ENCODE measurements at places on chromosomes 7 and 10.

GRCh38 chr10:52758406-52758805, 14.2 kb downstream of the MBL2 start:
- DNase-seq, result peak; percentile 38

DNA sequence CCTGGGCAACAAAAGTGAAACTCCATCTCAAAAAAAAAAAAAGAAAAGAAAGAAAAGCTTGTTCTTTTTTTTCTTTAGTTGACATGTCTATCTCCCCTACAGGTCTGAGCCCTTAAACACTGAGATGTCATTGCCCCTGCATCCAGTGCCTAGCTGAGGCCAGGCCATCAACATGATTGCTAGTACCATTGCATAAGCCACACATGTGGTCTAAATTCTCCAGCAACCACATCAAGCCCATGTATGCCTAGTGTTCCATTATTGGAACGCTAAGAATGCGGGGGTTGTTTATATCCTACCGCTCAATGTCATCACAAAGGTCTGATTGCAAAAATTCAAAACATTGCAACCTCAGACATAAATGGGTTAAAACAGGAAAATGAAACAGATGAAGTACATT, 62.7 kb downstream of the NPTX2 start:
- DNase-seq, result no peak

GRCh38 chr7:93592588-93593266, 18.2 kb upstream of the CALCR start:
- DNase-seq, result no peak

DNA sequence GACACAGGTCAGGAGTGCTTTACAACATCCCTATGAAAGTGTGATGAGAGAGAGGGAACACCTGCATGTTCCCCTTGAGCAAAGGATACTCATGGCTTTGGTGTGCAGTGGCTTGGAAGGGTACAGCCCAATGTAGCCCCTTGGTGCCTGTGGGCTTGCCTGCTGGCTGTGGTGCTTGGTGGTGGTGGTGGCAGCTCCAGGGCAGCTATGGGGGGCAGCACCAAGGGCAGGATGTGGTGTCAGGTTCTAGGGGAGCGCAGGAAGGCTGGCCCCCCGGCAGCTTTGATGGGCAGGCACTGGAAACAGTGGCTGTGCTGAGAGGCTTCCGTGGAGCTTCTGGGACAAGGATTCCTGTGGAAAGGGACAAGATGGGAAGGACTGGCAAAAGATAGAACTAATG, 464.0 kb upstream of the ZMIZ1 start:
- DNase-seq, result peak; percentile 48

DNA sequence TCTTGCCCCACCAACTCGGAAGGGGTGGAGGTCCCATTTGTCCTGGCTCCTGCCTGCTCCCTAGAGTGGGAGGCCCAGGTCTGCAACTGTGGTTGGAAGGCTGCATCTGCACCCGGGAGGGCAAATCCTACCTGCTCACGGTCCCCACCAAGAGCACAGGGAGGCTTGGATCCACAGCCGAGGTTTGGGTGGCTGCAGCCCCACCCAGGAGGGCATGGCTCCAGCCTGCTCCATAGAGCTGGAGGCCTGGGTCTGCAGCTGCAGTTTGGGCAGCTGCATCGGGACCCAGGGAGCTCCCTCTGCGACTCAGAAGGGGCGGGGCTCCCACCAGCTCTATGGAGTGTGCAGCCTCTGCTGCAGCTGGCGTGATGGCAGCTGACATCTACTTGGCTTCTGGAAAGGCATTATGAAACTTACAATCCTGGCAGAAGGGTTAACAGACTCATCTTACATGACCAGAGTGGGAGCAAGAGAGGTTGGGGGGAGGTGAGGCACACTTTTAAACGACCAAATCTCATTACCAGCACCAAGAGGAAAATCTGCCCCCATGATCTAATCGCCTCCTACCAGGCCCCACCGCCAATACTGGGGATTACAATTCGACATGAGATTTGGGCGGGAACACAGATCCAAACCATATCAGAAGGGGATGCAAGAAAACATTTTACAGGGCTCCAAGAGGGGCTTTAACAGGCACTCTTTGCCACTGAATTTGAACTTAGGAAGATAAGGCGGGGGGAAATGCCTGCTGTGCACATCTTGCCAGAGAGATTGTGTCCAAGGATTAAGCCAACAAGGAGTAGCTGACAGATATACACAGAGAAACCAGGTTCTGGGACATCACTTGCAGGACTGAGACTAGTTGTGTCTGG, 8.2 kb upstream of the BLVRA start:
- peak; percentile 46 for DNase-seq

DNA sequence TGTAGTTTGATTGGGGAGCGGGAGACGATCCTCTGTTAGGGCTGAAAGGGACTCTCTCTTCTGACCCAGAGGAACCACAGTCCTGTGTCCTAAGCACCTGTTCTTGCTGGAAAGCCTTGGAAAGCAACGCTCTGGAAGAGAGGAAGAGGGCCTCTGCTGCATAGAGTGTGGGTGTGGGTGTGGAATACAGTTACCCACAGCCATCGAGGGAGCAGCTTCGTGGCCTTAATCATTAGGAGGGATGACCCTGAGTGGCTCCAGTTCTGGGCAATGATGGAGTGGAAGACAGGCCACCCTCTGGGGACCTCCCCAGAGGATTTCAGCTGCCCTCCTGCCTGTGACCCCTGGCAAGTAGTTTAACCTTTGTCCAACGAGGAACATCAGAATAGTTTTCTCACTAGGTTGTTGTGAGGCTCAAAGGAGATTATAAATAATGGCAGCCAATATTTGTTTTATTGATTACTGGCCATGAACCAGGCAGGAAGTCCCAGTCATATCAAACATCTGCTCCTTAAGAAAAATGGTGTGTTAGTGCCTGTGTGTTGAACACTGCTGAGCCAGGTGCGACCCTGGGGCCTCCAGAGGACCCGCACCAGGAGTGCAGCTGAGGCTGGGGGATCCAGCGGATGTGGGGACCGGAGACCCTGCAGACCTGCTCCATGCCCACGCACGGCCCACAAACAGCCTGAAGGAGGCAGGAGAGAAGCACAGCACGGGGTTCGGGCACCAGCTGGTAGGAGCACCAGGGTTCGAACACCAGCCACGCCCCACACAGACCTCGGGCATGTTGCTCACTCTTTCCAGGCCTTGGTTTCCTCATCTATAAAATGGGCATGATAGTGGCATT, 35.6 kb downstream of the FAM241B start:
- DNase-seq, result no peak

DNA sequence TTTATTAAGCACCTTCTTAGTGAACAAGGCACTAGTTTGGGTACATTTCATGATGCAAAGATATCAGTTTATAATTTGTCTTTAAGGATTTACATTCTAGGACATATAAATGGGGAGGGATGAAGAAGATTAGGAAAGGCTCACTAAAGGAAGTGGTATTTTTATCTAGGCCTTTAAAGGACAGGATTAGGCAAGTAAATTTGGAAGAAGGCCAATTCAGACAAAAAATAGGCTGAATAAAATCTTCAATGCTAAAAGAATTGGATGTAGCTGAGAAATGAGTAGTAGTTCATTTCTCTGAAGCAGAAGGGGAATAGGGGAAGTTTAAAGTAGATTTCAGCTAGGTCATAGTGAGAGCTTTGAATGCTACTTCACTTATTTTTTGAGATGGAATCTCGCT, 4.8 kb upstream of the FAM24B start:
- DNase-seq, result no peak

DNA sequence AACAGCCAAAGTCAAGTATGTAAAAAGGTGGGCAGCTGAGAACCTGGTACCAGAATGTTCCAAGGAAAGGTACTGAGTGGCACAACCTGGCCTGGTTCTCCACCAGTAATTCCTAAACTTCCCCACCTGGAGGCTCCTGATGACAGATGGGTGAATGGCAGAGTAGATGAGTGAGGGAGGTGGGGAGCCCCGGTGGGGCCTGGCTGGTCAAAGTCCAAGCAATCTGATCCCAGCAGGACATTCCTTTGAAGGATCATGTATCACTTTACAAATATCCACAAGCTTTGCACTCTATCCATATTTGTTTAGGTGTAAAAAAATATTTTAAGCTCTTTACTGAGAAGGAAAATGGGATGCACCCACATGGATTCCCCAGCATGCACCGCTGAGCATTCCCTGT, 250.2 kb downstream of the DPP6 start:
- DNase-seq, result no peak

- no peak for DNase-seq
These were observed 18.9 kb upstream of the FGFR2 start for GRCh38 chr10:121617176-121617575.

DNA sequence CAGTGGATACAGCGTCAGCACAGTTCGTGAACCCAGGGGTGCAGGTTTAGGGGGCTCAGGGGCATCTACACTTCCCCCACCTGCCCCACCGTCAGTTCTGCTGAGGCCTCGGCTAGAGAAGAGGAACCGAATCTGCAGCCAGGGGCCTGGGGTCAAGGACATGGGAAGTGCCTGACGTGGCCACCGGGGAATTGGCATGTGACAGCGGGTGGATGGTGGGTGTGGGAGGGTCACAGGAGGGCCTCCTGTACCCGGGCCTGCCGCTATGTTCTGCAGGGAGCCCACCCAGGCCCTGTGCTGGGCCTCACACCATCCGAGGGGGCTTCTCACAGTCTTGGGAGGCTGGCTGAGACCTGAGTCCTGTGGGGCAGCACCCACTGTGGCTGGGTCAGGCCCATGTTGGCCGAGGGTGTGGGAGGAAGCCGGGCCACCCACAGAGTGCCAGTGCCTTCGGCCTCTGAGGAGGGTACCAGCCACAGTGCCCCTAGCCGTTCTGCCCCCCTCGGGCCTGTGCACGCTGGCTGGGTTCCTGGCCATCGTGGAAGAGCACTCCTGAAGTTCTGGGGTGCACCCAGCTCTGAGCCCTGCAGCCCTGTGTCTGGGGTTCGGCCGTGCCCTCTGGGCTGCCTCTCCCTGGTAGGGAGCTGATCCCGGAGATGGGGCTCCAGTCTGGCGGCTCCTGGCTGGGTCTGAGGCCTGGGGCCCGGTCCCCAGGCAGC, 5.9 kb downstream of the TTYH3 start:
- DNase-seq, result no peak

GRCh38 chr7:78642751-78643150, 810.7 kb downstream of the MAGI2 start:
- no peak for DNase-seq

DNA sequence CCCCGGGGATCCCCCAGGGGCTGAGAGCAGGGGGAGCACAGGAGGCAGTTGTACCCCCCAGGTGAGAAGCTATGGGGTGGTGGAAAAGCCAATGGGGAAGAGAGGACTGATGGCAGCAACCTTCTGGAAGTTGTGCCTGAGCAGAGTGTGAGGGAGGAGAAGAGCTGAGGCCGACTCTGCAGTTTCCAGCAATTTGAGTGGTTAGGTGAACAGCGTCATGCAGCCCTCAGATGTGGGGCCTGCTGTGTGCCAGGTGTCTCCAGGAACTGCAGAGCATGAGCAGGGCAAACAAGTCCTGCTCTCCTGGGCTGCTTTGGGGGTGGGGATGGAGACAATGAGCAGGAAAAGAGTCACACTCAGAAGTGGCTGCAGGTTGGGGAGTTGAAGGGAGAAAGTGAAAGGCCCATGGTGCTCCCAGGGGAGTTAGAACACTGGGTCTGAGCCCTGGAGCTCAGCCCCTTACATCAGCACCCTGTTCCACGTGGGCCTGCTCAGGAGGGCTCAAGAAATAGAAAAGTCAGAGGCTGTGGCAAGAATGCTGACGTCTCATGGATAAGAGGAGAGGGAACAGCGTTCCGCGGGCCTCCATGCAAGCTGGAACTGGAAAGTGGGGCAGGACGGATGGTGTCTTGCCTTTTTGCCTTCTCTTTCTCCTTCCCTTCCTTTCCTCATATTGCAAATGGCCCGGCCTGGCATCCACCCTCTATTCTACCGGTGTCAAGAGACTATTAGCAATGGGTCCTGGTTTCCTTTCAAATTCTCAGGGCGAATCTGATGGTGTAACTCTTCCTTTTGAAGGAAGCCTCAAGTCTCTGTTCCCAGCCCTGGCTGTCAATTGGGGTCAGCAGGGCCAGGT, 4.0 kb upstream of the AFAP1L2 start:
- no peak for DNase-seq

DNA sequence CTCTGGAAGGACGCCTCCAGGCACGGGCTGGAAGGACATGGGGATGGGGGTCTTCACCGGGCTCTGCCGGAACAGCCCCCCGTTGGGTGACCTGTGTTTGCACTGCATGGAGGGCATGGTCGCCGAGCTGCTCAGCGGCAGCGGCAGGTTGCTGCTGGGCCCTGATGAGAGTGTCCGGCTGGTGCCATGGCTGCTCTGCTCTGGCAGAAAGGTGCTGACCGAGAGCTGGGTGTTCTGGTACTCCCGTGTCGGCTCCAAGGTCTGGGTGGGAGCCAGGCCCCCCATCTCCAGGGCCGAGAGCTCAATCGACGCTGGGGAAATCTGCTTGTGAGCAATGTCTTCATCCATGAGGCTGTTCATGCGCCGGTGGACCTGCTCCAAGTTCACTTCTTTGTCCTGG, 764.3 kb downstream of the GRID1 start:
- DNase-seq, result peak; percentile 82

- DNase-seq, result no peak
These were observed 124.2 kb upstream of the SEM1 start for GRCh38 chr7:96833676-96834453.

- DNase-seq, result no peak
These were observed at the start of gene LBX1 for GRCh38 chr10:101229266-101230182. Gene LBX1, minus strand, starts transcription at chr10:101229463. Its CDS starts 648 bp downstream, at chr10:101228815.

DNA sequence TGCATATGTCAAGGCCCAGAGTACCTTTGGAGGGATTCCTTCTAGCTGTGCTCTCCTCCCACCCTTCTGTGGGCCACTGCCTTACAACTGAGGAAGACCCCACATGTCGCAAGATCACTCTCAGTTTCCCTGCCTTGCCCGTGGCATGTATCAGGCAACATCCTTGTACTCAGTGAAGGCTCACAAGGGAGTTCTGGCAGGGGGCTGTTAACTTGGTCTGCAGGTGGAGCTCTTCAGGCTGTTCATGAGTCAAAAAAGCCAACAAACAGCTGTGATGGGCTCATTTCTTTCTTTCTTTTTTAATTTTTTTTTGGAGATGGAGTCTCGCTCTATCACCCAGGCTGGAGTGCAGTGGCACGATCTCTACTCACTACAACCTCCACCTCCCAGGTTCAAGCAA, 513.0 kb upstream of the ANKRD30A start:
- DNase-seq, result no peak

- no peak for DNase-seq
These were observed 849.7 kb downstream of the CNTNAP2 start for GRCh38 chr7:146966274-146966673.

DNA sequence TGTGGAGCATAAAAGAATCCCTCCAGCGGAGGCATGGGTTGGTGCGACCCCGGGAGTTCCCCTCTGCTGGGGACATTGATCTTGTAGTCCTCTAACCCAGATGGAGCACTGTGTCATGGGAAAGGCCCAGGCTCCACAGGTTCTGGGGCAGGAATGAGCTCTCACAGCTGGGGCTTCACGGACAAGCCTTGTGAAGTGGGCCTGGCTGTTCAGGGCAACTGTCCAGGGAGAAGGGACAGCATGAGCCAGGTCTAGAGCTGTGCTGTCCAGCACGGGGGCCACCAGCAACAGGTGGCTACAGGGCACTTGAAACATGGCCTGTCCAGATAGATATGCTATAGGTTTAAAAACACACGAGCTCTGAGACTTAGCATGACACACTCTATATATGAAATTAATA, 11.4 kb downstream of the GPR26 start:
- no peak for DNase-seq

All from osteocyte (in vitro differentiated cells).